D721Med (cell line): ENCODE measurements at places on chromosomes 7 and 10.

DNA sequence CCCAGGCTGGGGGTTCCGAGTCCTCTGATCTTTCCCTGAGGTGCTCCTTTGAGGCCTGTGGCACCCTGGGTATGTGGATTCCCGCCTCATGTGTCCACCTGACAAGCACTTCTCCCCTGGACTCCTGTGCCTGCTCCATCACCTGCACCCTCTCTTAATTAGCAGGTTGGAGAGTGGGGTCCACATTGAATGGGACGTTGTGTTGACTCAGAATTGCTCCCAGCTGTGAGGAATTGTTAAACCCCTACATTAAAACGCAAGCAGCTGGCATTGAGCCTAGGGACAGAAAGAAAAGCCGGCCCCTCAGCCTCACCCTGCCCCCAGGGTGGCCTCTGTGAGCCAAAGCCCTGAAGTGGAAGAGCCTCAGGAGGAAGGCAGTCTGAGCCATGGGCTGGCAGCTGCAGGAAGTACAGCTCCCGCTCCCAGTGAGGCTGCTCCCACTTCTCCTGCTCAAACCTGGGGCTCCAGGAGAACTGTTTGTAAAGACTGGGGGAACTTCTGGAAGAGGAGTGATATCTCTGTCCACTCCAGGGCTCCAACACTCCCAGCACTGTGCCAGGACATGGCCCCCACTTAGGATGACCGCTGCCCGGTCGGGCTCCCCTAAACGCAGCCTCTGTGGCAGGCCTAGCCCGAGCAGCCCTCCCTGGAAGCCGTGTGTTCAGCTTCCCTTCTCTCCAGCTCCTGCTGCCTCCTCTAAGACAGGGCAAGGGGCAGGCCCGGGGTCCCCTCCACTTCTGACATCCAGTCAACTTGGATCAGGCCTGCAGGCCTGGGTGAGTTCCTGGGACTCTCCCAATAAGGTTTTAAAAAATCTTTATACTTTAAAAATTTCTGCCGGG lies 1.8 kb upstream of the OPN4 start:
- DNase-seq, result no peak

GRCh38 chr10:5078547-5079180 lies 15.6 kb upstream of the AKR1C3 start:
- no peak for DNase-seq

GRCh38 chr10:88537322-88537721 lies 45.8 kb downstream of the RNLS start:
- DNase-seq, result no peak

DNA sequence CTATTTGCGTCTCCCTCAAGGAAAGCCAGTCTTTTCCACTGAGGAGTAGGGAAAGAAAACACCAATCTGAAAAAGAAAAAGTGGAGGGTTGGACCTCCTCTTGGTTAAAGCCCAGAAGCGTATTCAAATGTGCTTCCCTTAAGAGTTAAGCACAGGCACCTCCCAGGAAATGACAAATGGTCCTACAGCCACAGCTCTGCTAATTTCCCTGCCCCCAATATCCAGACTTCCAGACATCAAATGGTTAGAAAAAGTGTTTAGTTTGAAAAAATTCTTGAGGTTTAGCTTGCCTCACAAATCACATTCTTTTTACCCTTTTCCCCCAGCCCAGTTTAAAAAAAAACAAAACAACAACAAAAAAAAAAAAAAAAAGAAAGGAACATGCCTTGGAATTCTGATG lies 19.0 kb upstream of the COL1A2 start:
- DNase-seq, result no peak

DNA sequence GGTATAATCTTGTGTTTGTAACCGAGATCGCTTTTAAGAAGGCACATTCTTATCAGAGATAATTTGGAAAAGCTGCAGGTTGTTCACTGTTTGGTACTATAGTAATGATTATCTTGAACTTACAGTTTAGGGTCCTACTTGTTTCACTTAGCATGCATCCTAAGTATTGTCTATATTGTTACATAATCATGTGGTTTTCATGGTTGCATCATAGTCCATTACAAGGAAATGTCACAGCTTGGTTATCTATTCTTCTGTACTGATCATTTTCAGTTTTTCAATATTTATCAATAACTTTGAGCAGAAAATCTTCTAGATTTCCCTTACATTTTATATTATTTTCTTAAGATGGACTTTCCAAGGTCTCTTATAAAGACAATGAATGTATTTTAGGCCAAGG lies 116.3 kb downstream of the PLPP4 start:
- no peak for DNase-seq

DNA sequence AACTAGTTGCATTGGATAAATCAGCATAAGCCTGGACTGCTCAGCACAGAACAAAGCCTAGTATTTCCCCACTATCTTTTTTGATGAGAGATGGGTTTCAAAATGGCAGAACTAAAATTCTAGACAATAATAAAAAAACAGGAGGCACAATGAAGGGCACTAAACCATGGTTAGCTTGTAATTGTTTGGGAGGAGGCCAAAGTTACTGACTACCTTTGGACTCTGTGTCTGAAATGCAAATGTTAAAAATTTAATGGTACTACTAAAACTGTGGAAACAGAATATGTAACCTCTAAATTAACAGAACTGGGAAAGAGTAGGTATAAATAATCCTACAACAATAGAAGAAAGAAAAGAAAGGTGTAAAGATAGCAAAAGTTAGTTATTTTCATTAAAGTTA lies 13.0 kb downstream of the ADAM12 start:
- no peak for DNase-seq

DNA sequence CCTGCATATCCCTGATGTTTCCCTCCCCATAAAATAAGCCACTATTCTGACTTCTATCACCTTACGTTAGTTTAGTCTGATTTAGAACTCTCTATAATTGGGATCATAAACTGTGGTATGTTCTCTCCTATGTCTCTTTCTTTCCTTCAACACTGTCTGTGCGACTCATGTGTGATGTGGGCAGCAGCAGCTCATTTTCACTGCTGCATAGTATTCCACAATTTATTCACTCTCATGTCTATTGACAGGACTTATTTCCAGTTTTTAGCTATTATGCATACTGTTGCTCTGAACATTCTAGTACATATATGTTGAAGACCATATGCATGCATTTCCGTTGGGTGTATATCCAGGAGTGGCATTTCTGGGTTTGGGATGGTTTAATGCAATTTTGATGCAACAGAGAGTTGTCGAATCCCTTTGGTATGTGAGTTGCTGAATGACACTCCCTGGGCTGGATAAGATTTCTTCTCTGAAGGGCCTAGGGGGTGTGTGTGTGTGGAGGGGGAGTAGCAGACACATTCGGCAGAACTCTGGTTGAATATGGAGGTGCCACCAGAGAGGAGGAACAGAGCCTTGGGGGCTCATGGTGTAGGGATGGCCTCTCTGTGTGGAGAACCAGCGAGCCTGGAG lies 87.8 kb upstream of the PCBD1 start:
- DNase-seq, result no peak

- no peak for DNase-seq
Measured at GRCh38 chr7:99943641-99944496, 14.4 kb upstream of the GJC3 start.

DNA sequence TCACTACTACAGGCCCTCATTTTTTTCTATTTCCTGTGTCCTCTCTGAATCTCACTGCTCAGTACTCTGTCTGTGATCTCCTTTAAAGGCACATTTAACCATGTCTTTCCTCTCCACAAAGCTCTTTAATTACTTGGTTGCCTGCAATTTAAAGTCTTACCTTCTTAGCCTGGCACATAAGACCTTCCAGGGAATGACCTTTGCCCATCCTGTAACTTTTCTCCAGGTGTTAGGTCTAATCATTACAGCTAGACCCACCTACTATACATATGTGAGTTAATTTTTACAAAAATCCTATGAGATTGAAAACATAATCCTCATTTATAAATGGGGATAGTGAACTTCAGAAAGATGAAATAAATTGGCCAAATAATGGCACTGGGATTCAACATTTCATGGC lies 244.1 kb upstream of the RHOBTB1 start:
- no peak for DNase-seq

GRCh38 chr7:137454767-137455166 lies 111.2 kb upstream of the PTN start:
- DNase-seq, result no peak

- no peak for DNase-seq
Measured at GRCh38 chr10:124701881-124702656, 42.1 kb downstream of the FAM53B start.

GRCh38 chr10:58971796-58972491 lies 204.5 kb upstream of the PHYHIPL start:
- no peak for DNase-seq

DNA sequence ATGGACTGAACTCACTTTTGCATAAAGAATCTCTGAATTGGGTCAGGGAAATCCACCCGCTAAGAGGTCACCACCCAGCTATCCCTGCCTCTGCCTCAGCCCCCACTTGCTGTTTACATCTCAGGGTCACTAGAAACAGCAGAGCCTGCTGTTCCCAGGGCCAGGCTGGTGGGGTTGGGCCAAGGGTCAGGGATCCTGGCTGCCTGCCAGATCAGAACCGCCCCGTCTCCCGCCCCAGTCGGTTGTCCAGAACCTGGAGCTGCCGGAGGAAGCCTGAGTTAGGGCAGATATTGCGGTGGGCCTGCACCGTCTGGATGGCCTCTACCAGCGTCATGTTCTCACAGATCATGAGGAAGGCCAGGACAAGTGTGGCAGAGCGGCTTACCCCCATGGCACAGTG lies 17.0 kb upstream of the SAMD8 start:
- no peak for DNase-seq

DNA sequence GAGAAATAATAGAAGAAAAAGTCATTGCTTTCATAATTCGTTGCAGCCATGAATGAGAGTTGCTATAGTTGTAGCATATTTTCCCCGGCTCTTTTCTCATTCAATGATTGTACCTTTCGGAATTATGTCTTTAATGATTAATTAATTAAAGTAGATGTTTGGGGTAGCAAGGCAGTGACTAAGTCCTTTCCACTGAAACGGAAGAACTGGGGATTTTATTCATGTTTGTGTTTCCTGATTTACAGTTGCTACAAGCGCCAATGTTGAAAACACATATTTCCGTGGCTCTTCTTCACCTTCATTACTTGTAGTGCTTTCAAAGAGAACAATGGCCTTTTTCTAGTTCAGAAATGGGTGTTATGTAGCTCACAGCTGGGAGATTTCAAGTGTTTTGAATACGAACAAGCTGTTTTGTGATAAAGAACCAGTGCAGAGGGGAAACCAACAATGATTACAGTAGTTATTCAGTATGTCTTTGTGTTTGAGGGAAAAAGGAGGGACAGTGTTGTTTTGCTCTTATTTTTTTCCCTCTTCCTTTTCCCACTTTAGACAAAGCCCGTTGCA lies 153.5 kb downstream of the NSUN6 start:
- DNase-seq, result no peak

GRCh38 chr10:121417298-121417697 lies 180.9 kb downstream of the FGFR2 start:
- no peak for DNase-seq

DNA sequence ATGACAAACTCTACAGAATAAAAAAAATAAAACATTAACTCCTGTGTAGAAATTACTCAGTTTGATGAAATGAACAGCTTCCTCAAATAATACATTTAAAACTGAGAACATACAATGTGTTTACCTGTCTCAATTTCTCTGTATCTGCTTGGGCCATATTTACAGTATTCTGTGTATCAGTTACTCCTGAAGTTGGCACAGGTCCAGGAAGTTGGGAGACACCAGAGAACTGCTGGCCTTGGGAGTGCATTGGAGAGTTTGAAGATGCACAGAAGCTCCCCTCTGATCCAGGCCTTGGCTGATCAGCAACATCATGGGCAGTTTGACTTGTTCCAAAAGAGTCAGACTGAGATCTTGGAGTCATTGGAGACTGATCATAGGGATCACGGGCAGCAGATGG lies 155.1 kb downstream of the GALNT11 start:
- DNase-seq, result no peak

DNA sequence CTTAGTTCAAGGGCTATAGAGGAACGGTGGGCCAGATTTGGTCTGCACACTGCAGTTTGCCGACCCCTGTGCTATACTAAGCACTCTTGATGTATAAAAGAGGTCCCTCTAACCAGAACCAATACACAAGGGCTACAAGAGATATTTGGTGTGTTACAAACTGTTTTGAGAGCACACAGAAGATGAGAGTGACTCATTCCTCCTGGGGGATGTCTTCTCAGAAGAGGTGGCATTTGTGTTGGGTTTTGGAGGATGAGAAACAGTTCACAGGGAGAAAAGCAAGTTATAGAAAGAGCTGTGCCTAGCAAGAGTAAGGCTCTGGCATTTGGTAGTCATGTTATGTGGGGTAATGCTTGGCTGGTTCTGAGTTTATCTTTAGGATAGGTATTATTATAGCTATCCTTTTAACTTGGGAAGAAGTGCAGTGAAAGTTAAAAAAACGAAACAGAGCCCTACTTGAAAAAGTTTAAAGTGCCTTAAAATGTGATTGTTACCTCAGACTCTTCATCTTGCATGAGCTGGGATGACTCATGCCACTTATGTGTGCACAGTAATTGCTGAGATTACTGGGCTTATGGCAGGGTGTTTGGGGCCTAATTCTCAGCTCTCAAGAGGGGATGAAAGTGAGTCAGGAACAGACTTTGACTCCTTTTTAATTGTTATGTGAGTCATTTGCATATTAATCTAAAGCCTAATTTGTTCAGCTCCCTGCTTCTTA lies 160.4 kb downstream of the KIF20B start:
- no peak for DNase-seq

- DNase-seq, result no peak
Measured at GRCh38 chr10:89887406-89887805, 186.0 kb downstream of the KIF20B start.

DNA sequence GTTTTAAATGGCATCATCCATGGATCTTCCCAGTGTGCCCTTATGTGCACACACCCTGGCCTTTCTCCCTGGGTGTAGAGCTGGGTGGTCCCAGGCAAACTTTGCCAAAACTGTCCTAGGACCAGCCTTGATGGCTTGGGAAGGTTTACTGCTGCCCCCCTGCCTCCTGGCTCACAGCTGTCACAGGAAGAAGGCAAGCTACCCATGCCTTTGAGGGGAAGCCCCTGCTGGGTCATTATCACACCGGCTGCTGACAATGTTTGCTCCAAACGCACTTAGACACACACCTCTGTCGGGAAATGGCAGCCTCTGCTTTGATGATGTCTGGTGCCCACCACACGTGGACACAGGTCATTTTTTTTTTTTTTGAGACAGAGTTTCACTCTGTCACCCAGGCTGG lies 25.2 kb upstream of the FIGNL1 start:
- DNase-seq, result no peak

DNA sequence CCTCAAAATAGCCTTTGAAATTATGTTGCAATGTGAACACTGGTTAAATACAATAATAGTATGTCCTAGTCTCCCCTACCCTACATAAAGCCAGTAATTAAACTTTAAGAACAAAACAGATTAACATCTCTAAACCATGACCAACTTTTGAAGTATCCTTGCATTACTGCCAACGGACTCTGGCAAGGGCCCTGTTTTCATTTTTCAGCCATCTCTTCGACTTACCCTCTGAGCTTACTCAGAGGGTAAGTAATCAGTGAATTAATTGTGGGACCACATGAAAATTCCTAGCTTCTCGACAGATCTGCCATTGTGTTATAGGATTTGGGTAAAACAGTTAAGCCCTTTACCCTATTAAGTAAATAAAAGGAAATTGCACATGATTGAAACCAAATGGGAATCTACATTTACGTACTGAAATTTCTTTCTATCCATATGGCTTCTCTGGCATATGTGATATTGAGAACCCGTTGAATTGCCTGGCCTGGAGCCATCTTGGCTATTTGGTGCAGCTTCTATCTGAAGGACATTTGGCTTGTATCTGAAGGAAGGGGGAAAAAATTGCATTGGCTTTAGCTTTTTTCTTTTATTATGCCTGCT lies 39.6 kb downstream of the DYNC1I1 start:
- DNase-seq, result no peak
